ENCODE measurements at places on chromosomes 1 and 21. TPM values are rescaled to one million over a fixed set of nuclear protein-coding genes. Genes with fewer than 3 reads are reported as not detected.

GRCh38 chr1:150968491-150968890 is 6.1 kb downstream of the CERS2 start:
- DNase-seq: no peak

CD48 gene
- total RNA-seq: 9.8 TPM

DNA sequence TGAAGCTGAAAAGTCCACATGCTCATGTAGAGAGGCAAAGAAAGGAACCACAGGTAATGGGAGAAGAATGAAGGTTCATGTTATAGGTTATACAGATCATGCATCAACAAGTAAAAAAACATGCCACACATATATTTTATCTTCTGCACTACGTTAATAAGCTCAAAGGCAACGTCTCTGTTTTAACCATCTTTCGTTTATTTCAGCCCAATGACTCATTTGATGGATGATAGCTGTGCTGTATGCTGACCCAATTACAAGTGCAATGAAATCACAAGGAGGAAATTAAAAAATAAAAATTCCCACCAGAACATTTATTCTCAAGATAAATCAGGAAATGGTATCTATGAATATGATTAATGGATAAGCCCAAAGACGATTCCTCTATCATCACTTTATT is 24.6 kb downstream of the XCL1 start:
- no peak for DNase-seq

GRCh38 chr1:178174539-178174938 is 80.6 kb downstream of the RASAL2 start:
- no peak for DNase-seq

GRCh38 chr1:171172471-171172870 is 12.6 kb upstream of the FMO2 start:
- no peak for DNase-seq
